ENCODE measurements at places on chromosomes 6 and 20. TPM values are rescaled to one million over a fixed set of nuclear protein-coding genes. Genes with fewer than 3 reads are reported as not detected.

DNA sequence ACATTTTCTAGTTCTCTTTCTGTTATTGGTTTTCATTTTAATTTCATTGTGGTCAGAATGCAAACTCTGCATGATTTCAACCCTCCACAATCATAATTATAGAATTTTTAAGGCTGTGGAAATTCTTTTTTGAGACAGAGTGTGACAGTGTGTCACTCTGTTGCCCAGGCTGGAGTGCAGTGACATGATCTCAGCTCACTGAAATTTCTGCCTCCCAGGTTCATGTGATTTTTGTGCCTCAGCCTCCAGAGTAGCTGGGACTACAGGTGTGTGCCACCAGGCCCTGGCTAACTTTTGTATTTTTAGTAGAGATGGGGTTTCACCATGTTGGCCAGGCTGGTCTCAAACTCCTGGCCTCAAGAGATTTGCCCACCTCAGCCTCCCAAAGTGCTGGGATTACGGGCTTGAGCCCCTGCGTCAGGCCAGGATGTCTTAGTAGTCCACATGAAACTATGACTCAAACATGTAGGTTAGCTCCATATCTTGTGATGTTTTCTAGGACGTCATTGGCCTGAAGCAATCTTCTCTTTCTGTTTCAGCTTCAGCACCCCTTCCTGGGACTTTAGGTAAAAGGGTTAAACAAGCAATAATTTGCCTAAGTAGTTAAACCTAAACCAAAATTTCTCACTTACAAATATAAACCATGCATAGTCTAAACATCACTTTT, 47.4 kb upstream of the SAMD3 start:
- no peak for DNase-seq

DNA sequence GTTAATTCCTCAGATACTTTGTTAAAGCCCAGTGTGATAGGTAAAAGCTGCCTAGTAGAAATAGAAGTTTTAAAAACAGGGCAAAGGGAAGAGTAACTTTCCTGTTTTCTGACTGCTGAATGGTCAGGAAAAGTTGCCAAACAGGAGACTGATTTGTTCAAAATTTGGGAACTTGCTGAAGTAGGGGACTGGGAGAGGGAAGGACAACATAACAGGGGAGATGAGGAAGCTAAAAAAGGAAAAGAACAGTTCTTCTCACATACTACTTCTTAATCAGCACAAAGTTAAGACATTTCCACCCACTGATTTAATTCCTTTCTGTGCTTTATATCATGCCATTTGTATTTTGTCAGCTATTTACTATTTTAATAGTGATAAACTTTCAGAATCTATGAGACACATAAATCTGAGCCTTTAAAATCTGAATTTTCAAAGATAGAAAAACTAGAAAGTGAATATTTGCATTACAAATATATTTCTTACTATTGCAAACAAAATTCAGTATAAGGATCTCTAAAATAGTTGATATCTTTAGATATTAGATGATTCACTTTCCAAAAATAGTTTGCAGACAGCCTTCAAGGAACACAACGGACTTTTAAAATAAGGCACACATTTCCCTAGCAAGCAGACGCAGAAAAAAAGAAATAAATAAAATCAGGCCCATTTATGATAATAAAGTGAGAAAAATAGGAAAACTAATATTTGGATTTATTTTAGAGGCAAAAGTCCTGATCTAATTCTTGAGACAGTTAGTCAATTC, 36.9 kb upstream of the SLC16A10 start:
- DNase-seq, result no peak

- no peak for DNase-seq
Observed at GRCh38 chr6:9659848-9660247, 755.0 kb downstream of the TFAP2A start.

GRCh38 chr6:15299430-15300131, 53.7 kb downstream of the JARID2 start:
- peak; percentile 10 for DNase-seq

- no peak for DNase-seq
Observed at GRCh38 chr6:133995296-133995695, 42.3 kb downstream of the TBPL1 start.

GRCh38 chr6:8492536-8493133, 57.3 kb upstream of the SLC35B3 start:
- no peak for DNase-seq

DNA sequence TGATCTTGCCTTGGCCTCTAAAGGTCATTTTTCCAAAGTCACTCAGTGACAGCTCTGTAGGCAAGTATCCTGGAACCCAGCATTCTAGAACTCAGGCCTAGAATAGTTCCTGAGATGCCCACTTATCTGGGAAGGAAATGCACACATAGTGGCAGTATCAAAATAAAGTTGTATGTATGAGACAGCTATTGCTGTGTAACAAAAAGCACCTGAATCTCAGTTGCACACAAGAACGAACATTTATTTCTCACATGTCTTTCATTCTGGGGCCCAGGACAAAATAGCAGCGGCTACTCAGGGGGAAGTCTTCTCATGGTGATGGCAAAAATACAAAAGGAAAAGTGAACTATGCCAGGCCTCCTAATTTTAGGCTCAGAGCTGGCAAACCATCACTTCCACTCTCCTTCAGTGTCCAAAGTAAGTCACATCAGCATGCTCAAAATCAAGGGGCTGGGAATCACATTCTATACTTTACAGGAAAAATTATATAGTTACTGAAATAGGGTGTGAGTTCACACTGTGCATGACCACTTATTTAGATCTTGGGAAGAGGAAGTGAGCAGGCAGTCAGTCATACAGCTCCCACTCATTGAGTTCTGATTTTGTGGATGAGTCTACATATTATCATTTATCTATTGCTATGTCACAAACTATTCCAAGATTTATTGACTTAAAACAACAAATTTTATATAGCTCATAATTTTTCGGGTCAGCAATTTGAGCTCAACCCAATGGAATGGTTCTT, 133.7 kb upstream of the RIN2 start:
- DNase-seq, result no peak

- no peak for DNase-seq
Observed at GRCh38 chr20:20547221-20547875, 165.1 kb downstream of the RALGAPA2 start.

- DNase-seq, result peak; percentile 7
Observed at GRCh38 chr20:1184638-1185315, at the start of gene TMEM74B. TMEM74B (minus strand) TSS chr20:1184981; CDS start chr20:1183801, 1,180 bp downstream.

GRCh38 chr20:17657898-17658647, 24.0 kb downstream of the RRBP1 start:
- no peak for DNase-seq

DNA sequence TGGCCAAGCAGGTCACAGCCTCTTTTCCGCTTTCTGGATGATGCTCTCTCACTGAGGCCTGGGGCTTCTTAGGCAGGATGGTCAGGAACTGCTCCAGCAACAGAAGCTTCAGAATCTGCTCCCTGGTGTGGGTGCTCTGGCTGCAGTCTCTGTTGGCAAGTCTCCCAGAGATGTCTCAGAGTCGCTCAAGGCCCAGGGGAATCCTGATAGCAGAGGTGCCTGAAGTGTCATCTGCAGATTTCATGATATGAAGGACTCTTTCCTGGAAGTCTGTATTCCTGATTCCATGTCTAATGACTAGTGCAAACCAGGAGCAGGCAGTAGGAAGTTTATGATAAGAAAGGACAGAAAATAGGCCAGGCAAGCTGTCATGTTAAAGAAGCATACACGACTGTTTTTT, 20.3 kb downstream of the ZSCAN31 start:
- no peak for DNase-seq

GRCh38 chr6:109453594-109454495, 1.7 kb downstream of the MICAL1 start:
- no peak for DNase-seq

GRCh38 chr20:57451795-57452661, 60.8 kb downstream of the RBM38 start:
- no peak for DNase-seq

DNA sequence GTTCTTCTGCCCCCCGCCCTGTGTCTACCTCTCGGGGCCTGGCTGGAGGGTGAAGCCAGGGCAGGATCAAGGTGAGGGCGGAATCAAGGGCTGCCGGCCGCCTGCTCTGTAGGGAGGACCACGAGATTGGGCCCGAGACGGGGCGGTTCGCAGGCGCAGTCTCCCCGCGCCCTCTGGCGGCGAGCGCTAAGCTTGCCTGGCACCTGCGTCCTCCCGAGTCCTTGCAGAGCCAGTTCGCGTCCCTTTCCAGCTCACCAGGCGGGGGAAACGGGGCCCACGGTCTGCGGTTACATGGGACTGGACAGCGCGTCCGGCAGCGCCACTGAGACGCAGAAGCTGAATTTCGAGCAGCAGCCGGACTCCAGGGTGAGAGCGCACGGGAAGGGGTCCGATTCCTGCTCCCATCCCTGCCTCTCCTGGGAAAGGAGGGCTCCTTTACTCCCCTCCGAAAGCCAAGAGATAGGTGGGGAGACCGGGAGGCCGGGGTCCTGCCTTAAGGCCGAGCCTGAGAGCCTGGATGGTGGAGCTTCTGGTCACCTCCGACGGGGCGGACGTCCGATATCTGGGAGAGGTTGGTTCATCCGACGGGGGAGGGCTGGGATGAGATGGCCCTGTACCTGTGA, 3.6 kb upstream of the MATN4 start:
- peak; percentile 53 for DNase-seq

The FHL5 gene
- total RNA-seq, result not detected

The TBX18 gene
- not detected for total RNA-seq

The RRBP1 gene
- total RNA-seq, result 22.4 TPM

The TRIM40 gene
- total RNA-seq, result not detected

The SLC24A3 gene
- total RNA-seq, result not detected
